ENCODE measurements at places on chromosomes 5 and 9.

DNA sequence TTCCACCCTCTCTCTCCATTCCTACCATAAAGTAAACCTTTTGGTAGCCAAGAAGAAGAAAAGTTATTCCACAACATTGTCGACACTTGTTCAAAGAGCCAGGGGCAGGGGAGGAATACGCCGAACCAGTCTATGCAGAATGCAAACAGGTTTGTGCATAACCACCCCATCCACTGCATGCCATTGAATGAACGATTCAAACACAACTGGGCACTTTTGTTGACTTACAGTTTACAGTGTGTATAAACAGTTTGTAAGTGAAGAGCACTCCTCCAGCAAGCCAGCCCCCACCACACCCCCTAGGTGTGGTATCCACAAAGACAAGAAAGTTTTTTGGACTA is 6.8 kb upstream of the S1PR3 start:
- DNase-seq = no peak

- no peak for DNase-seq
These were observed 133.0 kb downstream of the ATG10 start for GRCh38 chr5:82104872-82105271.

DNA sequence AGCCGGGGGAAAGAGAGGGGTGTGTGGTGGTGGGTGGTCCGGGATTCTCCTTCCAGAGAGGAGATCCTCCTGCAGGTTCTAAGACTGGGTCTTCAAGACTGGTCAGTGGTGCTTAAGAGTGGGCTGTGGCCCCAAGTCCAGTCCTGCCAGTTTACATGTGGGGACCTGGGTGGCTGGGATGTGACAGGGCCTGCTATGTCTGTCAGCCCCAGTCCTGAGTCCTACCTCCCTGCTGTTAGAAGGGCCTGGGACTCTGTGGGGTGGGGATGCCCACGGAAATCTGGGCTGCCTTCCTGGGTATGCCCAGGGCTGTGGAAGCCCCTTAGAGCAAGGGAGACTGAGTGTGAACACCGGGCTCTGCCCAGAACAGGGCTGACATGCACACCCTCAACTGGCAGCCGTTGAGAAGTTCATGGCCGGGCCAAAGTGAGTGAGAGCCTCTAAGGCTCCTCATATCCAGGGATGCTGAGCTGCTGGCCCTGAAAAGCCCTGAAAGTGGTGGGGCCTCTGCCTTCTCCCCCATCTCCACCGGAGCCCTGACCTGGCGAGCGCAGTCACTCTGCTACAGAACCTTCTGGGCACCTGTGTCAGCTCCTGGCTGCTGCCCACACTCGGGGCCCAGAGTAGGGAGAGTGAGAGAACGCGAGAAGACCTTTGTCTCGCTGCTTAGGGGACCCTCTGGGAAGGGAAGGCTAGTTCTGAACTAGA is 1.7 kb downstream of the PHF2 start:
- DNase-seq = no peak

DNA sequence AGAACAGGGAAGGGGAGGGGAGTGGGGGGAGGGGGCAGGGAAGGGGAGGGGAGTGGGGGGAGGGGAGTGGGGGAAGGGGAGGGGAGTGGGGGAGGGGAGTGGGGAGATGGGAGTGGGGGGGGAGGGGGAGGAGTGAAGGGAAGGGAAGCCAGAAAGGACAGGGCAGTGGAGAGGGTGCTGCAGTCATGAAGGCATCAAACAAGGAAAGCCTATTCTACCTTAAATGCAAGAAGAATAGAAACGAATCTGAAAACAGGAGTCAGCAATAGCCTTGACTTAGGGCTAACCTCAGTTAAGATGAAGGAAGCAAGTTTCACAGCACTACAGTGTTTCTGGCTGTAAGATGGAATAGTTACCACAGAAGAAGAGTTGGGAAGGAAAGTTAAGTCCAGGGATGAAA is 59.5 kb downstream of the CAMSAP1 start:
- no peak for DNase-seq

DNA sequence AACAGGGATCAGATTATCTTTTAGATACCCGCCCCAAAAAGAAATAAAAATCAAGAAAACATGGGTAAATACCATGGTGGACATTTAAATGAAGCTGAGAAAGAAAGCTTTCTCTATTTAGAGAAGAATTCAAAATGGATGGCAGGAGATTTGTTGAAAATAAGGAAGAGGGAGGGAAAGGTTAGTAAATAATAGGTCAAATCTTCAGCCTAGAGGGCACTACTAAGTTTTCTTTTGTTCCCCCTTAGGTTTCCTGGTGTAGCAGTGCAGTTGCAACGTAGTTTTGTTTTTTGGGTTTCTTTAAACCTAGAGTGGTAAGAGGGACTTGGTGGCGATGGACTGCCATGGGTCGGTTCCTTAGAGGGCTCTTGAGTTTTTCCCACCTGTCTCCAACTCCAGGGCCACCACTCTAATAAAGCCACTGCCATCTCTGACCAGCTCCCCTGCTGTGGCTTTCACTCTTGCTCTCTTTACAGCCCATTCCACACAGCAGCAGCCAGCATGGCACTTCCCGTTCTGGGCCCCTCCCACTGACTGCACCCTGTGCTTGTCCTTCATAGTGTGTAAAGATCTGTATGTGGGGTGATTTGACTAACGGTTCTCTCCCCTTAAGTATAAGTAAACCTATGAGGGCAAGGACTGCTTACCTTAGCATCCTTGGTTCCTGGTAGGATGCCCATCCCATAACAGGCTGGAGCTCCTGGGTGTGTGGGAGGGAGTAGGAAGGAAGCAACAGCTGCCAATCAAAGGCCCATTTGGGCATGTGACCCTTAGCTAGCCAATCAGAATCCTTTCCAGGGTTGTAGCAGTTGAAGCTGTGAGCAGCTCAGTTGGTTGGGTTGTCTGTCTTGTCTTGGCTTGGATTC is 118.3 kb downstream of the SLC1A3 start:
- DNase-seq = no peak

GRCh38 chr5:87526131-87526530 is 113.4 kb upstream of the CCNH start:
- no peak for DNase-seq

- no peak for DNase-seq
These were observed 267.6 kb upstream of the HAPLN1 start for GRCh38 chr5:83988293-83988685.

- DNase-seq = no peak
These were observed 25.7 kb upstream of the CDKN2AIPNL start for GRCh38 chr5:134437340-134437846.

DNA sequence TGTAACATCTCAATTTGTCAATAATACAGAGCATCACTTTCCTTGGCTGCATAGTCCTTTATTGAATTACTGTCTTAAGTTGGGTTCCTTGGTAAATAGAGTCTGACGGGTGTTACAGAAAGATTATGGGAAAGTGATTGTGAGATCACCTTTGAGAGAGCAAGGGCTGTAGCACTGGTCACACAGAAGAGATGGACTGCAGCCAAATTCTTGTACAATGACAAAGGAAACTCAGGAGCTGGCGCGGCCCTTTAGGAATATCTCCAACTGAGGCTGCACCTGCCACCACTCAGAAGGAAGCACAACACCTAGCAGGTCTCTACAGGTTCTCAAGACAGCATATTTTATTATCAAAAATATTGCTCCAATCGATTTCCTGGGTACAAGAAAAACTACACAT is 350.0 kb upstream of the ISL1 start:
- no peak for DNase-seq

DNA sequence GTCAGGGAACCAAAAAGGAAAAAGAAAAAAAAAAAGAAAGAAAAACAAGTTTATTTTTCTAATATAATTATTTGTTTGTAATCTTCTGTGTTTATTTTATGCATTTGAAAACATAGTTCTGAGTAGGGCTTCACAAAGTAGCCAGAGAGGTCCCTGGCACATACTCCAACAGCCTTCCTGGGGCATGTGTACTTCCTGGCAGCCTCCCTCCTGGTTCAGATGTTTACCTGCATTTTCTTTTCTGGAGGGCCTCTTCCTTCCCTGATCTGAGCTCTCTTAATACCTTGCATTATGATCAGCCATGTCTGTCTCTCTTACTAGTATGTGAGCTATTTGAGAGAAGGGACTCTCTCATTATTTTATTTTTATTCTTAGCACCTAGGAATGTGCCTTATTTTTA is 361.8 kb downstream of the KDM4C start:
- DNase-seq = no peak

DNA sequence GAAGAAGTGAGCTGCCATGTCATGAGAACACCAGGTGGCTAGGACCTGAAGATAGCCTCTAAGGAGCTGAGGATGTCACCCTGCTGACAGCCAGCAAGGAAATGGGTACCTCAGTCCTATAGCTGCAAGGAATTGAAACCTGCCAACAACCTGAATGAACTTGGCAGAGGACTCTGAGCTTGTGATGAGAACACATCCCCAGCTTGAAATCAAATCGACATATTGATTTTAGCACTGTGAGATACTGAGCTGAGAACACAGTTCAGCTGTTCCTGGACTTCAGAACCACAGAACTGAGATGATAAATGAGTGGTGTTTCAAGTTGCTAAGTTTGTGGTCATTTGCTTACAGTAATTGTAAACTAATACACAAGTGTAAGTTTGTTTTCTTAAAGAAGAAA is 5.5 kb upstream of the RASEF start:
- DNase-seq = no peak

DNA sequence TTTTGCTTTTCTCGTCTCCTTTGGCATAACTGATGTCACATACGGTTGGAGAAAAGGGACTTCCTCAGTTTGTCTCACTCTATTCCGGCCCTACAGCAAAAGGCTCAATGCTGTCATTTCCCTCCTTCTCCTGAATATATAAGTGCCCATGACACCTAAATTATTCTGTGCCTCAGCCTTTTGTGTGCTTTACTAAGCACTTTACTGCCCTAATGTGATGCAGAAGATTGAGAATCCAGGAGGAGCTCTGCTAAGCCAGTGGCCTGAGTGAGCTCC is 7.6 kb downstream of the CD180 start:
- DNase-seq = no peak

DNA sequence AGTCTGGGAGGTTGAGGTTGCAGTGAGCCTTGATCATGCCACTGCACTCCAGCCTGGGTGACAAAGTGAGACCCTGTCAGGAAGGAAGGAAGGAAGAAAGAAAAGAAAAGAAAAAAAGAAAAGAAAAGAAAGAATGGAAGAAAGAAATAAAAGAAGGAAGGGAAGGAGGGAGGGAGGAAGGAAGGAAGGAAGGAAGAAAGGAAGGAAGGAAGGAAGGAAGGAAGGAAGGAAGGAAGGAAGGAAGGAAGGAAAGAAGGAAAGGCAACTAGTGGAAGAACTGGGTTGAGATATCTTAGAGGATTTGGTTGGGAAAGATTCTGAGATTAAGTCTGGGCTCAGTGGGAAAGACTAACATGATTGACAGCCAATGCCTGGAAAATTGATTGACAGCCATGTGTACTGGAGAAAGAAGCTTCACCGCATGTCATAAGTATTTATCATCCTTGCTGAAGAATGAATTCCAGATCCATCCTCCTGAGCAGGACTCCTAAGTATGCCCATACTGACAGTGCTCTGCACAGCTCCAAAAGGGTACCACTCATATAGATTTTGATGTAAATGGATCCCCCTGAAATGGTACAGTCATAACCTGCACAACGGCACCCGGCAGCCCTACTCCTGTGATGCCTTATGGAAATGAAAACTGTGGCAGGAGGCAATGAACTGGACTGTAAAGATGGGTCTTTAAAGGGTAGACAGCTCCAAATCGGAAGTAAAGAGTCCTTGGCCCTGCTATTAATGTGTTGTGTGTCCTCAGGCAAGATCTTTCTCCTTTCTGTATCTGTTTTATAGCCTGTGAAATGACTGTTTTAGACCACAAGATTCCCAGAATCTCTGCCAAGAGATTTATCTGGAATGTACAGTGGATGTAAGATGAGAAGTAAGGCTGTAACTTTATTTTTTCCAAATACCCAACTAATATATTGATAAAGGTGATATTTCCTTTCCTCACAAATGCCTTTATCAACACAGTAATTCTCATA is 16.9 kb upstream of the ADRA1B start:
- DNase-seq = no peak

DNA sequence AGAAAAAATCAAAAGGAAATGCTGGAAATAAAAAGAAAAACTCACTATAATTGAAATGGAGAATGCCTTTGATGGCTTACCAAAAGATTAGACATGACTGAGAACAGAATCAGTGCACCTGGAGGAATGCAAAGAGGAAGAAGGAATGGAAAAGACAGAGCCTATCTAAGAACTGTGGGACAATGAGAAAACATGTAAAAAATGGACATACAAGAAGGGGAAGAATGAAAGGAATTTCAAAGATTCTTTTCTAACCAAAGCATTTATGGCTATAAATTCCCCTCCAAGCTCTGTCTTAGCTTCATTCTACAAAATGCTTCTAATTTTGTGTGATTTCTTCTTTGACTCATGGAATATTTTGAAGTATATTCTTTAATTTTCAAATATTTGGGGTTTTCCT is 47.5 kb upstream of the CLK4 start:
- DNase-seq = no peak

GRCh38 chr5:6592601-6593000 is 40.2 kb downstream of the NSUN2 start:
- no peak for DNase-seq

GRCh38 chr9:28956116-28956880 is 1383.0 kb upstream of the C9orf72 start:
- DNase-seq = no peak

GRCh38 chr5:115372146-115372545 is 75.7 kb upstream of the CCDC112 start:
- DNase-seq = peak; percentile 39

DNA sequence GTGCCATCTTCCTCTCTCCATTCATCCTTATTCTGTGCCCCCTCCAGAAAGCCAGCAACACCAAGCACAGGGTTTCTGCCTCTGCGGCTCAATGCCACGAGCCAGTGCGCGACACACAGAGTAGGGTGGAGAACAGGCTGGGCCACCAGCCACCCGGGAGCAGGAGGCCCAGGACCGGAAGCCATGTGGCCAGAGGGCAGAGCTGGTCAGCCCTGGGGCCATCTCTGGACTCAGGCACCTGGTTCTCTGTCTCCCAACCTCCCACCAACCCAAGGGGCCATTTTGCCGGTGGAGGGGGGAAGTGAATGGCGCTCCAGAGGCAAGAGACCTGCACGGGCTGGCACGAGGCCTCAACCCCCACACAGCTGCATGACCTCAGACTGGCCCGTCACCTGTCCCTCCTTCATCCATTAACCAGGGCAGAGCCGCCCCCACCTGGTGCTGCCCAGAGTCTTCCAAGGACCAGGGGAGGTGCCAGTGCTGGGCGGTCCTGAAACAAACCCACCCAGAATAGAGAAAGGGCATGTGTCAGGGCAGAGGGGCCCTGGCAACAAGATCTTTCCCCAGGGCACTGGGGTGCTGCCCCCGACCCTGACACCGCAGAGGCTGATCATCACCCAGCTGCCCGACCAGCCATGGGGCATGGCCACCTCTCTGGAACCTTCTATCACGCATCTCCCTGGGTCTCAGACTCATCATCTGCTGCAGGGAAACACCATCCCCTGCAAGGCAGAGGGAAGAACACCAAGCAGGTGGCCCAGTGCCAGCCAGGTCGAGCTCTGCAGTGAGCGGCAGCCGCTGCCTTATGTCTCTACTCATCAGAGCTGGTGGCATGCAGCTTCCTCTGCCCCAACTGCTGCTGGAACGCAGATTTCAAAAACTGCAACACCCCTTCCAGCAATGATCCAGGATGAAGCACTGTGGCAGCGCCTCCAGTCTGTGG is 11.9 kb downstream of the VAV2 start:
- DNase-seq = no peak

All from caudate nucleus (tissue), 63 donors.